ENCODE measurements at places on chromosomes 5 and 9.
A peak's percentile ranks its signal among the peaks of the same experiment; 100 is the strongest.

DNA sequence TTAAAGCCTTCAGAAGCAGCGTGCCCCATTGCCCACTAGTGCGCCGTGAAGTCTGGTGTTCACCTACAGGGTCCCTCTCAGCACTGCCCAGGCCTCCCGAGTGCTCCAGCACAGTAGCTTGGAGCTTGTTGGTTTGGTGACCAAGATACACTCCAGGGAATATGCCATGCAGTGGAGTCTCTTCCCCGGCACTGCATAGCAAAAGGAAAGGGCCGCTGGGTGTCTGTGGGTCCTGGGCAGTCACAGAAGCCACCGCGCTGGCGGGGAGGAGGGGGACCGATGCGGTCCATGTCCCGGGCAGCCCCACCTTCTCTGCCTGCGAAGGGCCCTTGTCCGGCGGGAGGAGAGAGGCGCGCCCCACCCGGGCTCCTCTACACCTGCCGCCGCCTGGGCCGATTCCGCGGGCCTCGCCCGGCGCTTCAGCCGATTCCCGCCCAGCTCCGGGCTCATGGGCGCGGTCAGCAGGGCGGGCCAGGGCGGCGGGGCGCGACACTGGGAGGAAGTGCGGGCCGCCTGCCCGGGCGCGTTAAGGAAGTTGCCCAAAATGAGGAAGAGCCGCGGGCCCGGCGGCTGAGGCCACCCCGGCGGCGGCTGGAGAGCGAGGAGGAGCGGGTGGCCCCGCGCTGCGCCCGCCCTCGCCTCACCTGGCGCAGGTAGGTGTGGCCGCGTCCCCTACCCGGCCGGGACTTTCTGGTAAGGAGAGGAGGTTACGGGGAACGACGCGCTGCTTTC lies at the start of gene SYK:
Gene SYK, plus strand, starts transcription at position 579 of the 732 bp plus-strand sequence. CDS start 42,080 bp downstream, outside the sequence.
- DNase-seq = no peak

DNA sequence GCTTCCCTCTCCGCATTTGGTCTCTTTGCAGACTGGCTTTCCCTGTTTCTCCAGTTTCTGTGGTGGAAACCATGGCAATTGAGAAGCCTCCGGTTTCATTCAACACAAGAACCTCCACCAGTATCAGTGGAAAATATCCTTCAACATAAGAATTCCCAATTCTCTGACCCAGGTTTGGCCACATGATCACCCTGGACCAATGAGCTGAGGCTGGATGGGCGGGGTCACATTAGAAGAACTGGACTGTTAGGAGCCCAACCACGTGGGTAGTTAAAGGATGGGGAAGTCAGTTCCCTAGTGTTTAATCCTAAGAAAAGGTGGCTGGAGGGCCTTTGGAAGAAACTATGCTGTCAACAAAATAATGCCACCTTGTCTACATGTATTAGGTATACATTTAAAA lies 336.3 kb downstream of the DMRT2 start:
- DNase-seq = no peak

GRCh38 chr5:4198461-4198860 lies 602.8 kb downstream of the IRX1 start:
- DNase-seq = no peak

DNA sequence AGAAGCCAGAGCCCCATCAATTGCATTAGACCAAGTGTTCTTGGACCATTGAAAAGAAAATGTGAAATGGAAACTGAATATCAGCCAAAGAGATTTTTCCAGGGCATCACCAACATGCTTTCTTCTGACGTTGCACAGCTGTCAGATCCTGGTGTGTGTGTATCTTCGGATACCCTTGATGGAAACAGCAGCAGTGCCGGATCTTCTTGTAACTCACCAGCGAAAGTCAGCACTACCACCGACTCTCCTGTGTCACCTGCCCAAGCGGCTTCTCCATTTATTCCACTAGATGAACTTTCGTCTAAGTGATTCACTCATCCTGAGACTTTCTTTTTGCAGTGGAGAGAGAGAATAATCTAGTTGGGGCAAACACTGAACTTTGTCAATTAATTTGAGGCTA lies 75.7 kb downstream of the PIP5K1B start:
- no peak for DNase-seq

- no peak for DNase-seq
Observed at GRCh38 chr5:158226496-158226895, 367.6 kb upstream of the CLINT1 start.

DNA sequence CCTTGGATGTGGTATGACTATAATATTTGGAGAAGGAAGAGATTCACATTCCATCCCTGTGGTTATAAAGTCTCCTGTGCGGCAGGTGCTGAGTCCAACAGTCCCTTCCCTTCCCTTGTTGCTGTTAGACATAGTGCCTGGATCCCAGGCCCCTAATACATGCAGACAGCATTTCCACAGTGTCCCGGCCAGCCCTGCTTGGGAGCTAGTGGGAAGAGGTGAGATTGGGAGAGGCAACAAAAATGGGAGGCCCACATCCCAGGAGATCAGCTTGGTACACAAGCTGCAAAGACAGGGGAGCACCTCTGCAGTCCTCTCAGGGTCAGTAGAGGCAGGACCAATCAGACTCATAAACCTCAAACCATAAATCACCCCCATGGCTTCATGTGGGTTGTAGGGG lies 3.3 kb upstream of the NEURL1B start:
- DNase-seq = no peak

DNA sequence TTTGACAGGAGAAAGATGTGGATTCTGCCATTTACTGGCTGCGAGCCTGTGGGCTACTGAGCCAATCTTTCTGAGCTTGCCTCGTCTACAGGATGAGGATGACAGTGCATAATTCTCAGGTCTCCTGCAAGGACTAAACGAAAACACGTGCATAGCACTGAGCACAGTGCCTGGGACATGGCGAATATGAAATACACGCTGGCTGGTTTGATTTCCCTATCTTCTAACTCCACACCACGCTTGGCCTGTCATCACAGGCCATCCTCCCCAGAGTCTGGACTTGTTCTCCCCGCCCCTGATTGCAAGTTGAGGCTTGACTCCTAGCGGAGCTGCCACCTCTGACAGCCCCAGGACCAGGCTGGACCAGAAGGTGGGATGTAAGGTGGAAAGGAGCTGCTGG lies 37.9 kb downstream of the ARPC5L start:
- no peak for DNase-seq

DNA sequence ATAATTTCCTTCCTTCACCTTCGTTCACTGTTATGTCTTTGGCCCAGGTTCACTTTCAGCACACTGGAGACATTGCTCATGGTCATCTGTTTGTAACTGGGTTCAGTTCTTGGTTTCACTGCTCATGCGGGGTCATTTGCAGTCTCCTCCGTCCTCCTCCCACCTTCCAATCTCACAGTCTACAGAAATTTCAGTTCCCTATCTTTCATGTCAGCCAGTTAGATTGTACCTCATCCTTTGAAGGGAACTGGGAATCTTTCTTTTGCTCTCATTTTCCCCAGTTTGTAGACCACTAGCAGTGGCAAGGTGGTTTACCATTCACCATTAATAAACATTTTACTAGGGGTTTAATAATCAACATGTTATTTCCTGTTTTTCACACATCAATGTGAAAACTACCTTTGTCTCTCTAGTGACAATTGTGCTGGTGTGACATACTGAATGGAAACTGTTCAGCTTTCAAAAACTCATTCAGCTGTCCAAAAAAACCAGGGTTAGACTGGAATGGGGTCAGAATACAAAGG lies 100.9 kb upstream of the IL6ST start:
- DNase-seq = no peak

DNA sequence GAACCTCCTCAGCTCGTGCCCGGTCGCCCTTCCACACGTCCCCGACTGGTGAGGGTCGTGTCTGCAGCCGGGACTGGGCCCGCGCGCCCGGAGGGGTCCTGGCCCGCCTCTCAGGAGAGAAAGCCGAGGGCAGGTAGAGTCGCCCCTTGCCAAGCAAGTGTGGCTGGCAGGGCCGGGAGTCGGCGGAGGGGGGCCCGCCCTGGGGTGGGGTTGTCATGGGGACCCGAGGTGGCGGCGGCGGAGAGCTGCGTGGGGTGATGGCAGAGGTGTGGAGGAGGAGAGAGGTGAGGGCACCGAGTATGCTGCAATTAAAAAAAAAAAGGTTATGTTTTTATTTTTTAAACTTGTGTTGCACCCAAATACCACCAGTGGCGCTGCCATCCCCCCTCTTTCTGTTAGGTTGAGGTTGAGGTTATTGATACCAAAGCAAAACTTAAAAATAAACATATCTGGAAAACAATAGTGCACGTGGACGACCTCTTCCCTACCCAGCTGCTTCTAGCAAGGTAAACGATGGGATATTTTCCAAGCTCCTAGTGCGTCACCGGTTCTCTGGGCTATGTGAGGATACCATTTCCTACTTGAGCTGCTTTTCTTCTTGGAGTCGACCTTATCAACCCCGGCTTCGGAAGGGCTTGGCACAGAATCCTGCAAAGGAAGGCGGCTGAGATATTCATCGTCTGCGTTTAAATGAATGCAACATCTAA lies 660 bp downstream of the SCAMP1 start:
- DNase-seq = peak; percentile 72

- no peak for DNase-seq
Observed at GRCh38 chr9:25094518-25094917, 548.8 kb upstream of the IZUMO3 start.

DNA sequence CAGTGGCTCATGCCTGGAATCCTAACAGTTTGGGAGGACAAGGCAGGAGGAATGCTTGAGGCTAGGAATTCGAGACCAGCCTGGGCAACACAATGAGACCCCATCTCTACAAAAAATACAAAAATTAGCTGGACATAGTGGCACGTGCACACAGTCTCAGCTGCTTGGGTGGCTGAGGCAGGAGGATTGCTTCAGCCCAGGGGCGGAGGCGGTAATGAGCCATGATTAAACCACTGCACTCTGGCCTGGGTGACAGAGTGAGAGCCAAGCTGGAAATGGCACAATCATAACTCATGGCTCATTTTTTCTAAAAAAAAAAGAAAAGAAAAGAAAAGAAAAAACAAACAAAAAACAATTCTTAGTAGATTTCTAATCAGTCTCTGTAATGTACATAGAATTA lies 446.2 kb downstream of the ELAVL2 start:
- DNase-seq = no peak

DNA sequence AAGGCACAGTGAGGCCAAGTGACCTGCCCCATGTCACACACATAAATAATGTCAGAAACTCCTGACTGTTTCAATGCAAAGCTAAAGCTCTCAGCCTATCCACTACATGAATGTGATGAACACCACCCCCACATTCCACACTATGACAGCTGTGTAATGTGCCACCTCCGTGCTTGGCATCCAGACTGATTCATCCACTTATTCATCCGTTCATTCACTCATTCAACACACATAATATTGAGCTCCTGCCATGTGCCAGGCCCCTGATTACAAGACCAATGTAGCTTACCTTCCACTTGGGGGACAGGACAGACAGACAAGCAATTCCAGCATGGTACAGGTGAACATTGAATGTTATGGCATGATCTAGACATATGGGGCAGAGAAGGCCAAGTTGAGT lies 46.2 kb upstream of the FABP6 start:
- DNase-seq = no peak

DNA sequence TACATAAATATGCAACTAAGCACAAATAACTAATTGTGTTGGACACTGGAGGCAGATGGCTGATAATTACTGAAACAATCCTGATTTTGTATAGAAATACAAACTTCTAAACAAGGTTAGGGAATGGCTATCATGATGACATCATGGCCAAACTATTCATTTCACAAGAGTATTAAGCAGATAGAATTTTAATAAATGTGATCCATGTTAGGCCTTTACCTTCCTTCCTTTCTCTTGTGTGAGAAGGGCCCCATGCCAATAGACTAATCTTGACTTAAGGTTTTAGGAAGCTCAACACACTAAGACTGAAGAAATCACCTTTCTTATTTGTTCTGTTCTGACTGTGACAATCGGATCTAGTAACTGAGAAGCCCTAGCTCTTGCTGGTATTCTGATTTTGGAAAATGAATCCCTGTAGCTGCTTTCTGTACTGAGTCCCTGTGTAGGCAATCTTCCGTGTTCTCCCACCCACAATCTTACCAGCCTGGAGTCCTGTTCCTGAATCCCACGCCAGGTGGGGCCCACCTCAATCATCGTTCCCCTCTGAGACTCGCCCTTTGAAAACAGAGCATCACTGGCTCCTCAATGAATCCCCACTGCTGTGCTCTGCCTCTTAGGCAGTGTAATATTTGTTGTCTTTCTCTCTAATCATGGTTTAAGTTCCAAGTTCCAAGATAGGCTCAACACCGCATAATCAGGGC lies 168.7 kb upstream of the GNA14 start:
- DNase-seq = no peak

- DNase-seq = no peak
Observed at GRCh38 chr5:80590766-80591165, 20.7 kb upstream of the ANKRD34B start.

GRCh38 chr5:132639706-132640130 lies 18.3 kb upstream of the IL13 start:
- DNase-seq = no peak

GRCh38 chr9:70043285-70043684 lies 363 bp upstream of the MAMDC2 start:
- DNase-seq = no peak

GRCh38 chr5:74978345-74978744 lies 74.0 kb downstream of the GCNT4 start:
- no peak for DNase-seq

- no peak for DNase-seq
Observed at GRCh38 chr5:125034331-125034730, 287.9 kb upstream of the ZNF608 start.

DNA sequence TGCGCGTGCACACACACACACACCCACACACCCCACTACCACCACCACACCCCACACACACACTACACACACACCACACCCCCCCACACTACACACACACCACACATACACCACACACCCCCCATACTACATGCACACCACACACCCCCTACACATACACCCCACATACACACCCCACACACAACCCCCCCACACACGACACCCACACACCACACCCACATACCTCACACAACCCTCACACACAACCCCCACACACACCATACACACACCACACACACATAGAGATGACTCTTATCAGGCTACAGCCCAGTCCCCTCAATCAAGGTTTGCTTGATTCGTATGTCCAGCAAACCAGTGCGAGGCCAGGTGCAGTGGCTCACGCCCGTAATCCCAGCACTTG lies 25.7 kb downstream of the SLC46A2 start:
- no peak for DNase-seq

DNA sequence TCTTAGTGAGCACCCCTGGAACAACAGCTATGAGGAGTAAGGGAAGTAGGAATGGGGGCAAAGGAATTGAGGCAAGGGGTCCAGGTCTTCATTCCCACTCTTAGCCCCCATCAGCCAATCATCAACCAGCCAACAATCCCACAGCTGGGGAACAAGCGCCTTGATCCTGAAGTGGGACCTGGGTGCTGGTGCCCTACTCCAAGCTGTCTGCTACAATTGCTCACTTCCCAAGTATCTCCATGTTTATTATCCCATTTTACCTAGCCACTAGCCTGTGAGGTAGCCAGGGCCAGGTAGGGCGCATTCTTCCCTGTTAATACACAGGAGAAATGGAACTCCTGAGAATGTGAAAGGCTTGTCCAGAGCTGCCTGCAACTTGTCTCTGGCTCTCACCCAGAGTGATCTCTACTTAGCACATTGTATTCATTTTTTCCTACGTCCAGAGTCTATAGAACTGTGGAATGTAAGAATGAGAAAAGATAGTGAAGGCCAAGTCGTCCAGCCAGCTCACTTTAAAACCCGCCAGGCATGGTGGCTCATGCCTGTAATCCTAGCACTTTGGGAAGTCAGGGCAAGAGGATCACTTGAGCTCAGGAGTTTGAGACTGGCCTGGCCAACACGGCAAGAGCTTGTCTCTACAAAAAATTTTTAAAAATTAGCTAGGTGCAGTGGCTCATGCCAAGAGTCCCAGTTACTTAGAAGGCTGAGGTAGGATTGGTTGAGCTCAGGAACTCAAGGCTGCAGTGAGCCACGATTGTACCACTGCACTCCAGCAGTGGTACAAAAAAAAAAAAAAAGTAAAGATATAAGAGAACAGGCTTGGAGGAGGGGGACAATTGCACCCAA lies 6.2 kb upstream of the DNAJC18 start:
- DNase-seq = no peak
